CD8-positive, alpha-beta memory T cell (primary cell): ENCODE measurements at places on chromosomes 5 and 9. TPM values are rescaled to one million over a fixed set of nuclear protein-coding genes. Genes with fewer than 3 reads are reported as not detected.

DNA sequence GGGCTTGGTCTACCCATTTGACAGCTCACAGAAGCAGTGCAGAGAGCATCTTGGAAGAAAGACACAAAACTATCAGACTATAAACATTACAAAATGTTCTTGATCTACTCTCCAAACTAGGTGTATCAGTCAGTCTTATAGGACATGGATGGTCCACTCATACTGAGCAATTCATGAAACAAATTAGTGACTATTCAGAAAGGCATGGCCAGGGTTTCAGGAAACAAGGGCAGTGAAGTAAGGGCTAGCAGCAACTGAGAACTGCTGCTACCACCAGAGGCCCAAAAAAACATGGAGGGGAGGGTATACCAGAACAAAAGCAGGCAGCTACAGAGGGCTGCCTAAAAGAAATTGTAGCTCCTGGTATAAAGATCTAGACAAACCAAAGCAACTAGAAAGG lies 287.0 kb downstream of the PIK3R1 start:
- no peak overlapping the region for H3K27ac ChIP-seq
- H3K27me3 ChIP-seq: no peaks in the 10 kb centered on the region
- DNase-seq: no peak
- no peaks in the 10 kb centered on the region for H3K36me3 ChIP-seq
- H3K4me3 ChIP-seq: no peak overlapping the region

DNA sequence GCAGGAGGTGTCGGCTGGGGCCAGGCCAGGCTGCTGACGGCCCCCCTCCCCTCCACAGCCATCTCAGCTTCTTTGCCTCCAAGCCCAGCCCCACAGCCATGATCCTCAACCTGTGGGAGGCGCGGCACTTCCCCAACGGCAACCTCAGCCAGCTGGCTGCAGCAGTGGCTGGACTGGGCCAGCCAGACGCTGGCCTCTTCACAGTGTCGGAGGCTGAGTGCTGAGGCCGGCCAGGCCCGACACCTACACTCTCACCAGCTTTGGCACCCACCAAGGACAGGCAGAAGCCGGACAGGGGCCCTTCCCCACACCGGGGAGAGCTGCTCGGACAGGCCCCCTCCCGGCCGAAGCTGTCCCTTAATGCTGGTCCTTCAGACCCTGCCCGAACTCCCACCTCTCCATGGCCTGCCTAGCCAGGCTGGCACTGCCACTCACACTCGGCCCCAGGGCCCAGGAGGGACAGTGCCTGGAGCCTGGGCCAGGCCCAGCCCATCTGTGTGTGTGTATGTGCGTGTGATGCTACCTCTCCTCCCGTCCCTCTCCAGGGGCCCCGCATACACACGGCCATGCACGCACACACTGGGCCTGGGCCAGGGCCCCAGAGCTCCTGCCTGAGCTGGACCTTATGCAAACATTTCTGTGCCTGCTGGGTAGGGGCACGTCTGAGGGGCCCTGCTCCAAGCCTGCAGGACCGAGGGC lies 19.3 kb downstream of the HK3 start:
- no peak overlapping the region for H3K4me3 ChIP-seq
- no peaks in the 10 kb centered on the region for H3K27me3 ChIP-seq
- no peaks in the 10 kb centered on the region for H3K4me1 ChIP-seq
- DNase-seq: no peak
- no peak overlapping the region for H3K27ac ChIP-seq
- H3K36me3 ChIP-seq: no peaks in the 10 kb centered on the region

DNA sequence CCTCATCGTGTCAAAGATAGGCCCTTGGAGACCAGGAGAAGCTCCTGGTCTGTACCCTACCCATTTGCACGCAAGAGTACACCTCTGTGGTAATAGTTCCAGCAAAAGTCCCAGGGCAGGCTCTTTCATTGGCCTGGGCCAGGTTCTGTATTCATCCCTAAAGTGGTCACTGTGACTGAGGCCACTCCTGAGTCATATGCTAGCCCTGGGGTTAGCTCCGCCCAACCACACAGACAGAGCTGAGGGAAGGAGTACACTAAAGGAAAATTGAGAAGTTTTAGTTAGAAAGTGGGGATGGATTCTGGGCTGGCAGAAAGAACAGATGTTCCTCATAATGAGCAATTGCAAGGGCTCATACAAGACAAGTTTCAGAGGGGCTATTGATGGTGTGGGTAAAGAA lies 206.7 kb downstream of the ARHGAP26 start:
- H3K27me3 ChIP-seq: no peaks in the 10 kb centered on the region
- no peak overlapping the region for H3K4me3 ChIP-seq
- DNase-seq: no peak
- peak overlapping the region; percentile 44 for H3K27ac ChIP-seq

DNA sequence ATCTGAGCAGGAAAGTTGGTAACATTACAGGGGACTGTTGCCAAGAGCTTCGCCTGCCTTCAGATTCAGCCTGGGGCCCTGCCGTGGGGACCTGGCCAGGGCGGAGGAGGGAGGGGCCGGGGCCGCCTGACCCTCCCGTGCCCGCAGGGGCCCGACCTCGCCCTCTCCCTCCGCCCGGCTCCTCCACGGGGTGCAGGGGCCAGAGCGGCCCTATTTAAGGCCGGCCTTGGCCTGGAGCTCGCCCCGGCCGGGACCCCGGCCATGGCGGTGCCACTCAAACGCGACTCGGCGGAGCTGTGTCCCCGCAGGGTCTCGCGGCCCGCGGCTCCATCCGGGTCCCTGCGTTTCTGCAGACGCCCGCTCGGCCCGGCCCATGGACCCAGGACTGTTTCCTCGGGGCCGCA lies 757 bp downstream of the TMEM250 start:
- H3K27me3 ChIP-seq: no peaks in the 10 kb centered on the region
- H3K4me1 ChIP-seq: peaks cover 41% of the 10 kb centered on the region
- H3K36me3 ChIP-seq: no peaks in the 10 kb centered on the region

DNA sequence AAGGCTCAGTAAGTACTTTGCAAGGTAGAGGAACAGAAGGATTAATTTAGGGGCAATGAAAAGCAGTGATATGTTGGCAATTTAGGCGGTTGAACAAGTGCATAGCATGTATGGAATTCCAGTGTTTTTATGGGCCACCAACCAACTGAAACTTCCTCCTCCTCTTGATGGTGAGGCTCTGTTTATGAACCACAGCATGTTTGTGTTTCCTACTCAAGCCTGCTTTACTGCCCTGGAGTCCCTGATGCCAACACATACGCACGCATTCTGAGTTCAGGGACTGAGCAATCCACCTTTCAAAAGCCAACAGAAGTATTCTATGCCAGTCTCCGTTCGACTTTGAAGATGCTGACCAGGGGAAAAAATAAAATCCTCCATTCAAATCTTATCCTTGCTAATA lies 417.5 kb downstream of the EFNA5 start:
- H3K4me3 ChIP-seq: no peak overlapping the region
- H3K36me3 ChIP-seq: no peaks in the 10 kb centered on the region
- H3K4me1 ChIP-seq: no peaks in the 10 kb centered on the region
- no peaks in the 10 kb centered on the region for H3K27me3 ChIP-seq

- no peak overlapping the region for H3K27ac ChIP-seq
- H3K36me3 ChIP-seq: no peaks in the 10 kb centered on the region
- H3K27me3 ChIP-seq: no peaks in the 10 kb centered on the region
- no peak overlapping the region for H3K4me3 ChIP-seq
Observed at GRCh38 chr5:36658038-36658756, 51.8 kb downstream of the SLC1A3 start.

DNA sequence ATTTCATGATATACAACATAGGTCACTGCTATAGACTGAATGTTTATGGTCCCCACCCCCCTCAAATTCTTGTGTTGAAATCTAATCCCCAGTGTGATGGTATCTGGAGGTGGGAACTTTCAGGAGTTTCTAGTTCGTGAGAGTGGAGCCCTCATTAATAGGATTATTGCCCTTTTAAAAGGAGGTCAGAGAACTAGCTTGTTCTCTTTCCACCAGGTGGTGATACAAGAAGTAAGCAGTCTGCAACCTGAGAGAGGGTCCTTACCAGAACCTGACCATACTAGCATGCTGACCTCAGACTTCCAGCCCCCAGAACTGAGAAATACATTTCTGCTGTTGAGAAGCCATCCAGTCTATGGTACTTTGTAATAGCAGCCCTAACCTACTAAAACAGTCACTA lies 33.3 kb downstream of the TMEM161B start:
- DNase-seq: no peak
- no peak overlapping the region for H3K4me3 ChIP-seq
- no peak overlapping the region for H3K27ac ChIP-seq
- peaks cover 4% of the 10 kb centered on the region for H3K36me3 ChIP-seq

- peaks cover 39% of the 10 kb centered on the region for H3K4me1 ChIP-seq
- H3K4me3 ChIP-seq: no peak overlapping the region
- H3K27ac ChIP-seq: no peak overlapping the region
- no peaks in the 10 kb centered on the region for H3K36me3 ChIP-seq
- no peak for DNase-seq
- no peaks in the 10 kb centered on the region for H3K27me3 ChIP-seq
Observed at GRCh38 chr9:79630521-79631403, 59.0 kb downstream of the TLE4 start.

DNA sequence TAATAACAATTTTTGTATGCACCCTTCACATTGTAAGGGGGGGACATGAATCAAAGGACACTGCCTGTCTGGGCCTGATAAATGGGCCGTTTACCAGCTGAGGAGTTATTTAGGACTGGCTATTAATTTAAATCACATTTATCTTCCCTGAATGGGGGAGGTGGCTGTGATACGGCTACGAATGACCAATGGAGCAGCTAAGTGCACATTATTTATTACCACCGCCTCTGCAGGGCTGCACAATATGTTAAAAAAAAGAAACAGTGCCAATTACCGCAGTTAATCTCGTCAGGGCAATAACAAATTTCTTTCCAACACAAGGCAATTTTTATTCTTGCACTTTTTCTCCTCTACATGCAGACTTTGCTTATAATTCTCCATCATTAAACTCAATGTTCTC lies 318.4 kb downstream of the IRX2 start:
- H3K36me3 ChIP-seq: no peaks in the 10 kb centered on the region
- H3K4me3 ChIP-seq: no peak overlapping the region
- no peaks in the 10 kb centered on the region for H3K4me1 ChIP-seq
- no peak for DNase-seq
- no peak overlapping the region for H3K27ac ChIP-seq

GRCh38 chr5:2009986-2010914 lies 127.5 kb upstream of the IRX4 start:
- H3K4me1 ChIP-seq: no peaks in the 10 kb centered on the region
- no peak overlapping the region for H3K4me3 ChIP-seq
- no peaks in the 10 kb centered on the region for H3K36me3 ChIP-seq
- no peak overlapping the region for H3K27ac ChIP-seq

- H3K4me1 ChIP-seq: no peaks in the 10 kb centered on the region
- no peak for DNase-seq
- no peak overlapping the region for H3K4me3 ChIP-seq
- no peaks in the 10 kb centered on the region for H3K27me3 ChIP-seq
- H3K27ac ChIP-seq: no peak overlapping the region
Observed at GRCh38 chr5:156188016-156188415, 138.9 kb upstream of the SGCD start.

DNA sequence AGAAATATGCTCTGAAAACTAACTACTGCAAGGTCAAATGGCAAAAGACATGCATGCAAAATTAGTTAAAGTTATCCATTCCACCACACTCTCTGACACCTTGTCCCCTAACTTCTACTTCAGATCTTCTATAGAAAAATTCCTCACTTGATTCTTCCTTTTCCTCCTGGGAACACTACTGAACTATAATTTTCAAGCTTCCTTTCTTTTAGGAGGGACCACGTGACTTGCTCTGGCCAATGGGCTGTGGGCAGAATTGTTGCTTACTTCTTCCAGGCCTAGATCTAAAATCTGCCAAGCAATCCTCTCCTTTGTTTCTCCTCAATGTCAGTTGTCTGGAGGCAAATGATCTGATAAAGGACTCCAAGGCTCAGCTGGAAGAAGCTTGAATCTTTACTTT lies 441.0 kb downstream of the CDK5RAP2 start:
- H3K4me3 ChIP-seq: no peak overlapping the region
- H3K36me3 ChIP-seq: no peaks in the 10 kb centered on the region
- H3K27ac ChIP-seq: no peak overlapping the region
- DNase-seq: no peak
- H3K27me3 ChIP-seq: no peaks in the 10 kb centered on the region
- H3K4me1 ChIP-seq: no peaks in the 10 kb centered on the region

The PRELID2 gene
- total RNA-seq: 0.92 TPM

The C5orf34 gene
- 9.0 TPM for total RNA-seq

The SLC12A2 gene
- total RNA-seq: 18.7 TPM

The INSL6 gene
- not detected for total RNA-seq

The ANAPC2 gene
- total RNA-seq: 50.2 TPM

The ADRA1B gene
- not detected for total RNA-seq
